NCI-H1417 treated with DMSO at 0.1 percent for 48 hours (cell line): ENCODE measurements at places on chromosomes 6 and 20.

- no peak for DNase-seq
Measured at GRCh38 chr6:137754866-137755265, 112.2 kb upstream of the TNFAIP3 start.

DNA sequence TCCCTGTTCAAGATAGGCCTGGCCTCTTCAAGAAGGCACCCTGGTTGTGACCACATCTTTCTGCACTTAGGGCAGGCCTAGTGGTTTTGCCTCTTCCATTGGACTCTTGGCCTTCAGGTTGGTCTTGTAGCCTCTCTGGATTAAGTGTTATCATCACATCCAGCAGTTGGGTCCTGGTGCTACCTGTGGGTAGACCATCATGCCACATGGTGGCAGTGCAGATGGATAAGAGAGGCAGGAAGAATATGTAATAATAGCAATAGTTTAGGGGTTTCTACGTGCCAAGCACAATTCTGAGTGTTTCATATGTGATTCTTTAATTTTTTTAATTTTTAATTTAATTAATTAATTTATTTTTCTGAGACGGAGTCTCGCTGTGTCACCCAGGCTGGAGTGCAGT lies 28.5 kb upstream of the SNRPB2 start:
- DNase-seq = no peak

DNA sequence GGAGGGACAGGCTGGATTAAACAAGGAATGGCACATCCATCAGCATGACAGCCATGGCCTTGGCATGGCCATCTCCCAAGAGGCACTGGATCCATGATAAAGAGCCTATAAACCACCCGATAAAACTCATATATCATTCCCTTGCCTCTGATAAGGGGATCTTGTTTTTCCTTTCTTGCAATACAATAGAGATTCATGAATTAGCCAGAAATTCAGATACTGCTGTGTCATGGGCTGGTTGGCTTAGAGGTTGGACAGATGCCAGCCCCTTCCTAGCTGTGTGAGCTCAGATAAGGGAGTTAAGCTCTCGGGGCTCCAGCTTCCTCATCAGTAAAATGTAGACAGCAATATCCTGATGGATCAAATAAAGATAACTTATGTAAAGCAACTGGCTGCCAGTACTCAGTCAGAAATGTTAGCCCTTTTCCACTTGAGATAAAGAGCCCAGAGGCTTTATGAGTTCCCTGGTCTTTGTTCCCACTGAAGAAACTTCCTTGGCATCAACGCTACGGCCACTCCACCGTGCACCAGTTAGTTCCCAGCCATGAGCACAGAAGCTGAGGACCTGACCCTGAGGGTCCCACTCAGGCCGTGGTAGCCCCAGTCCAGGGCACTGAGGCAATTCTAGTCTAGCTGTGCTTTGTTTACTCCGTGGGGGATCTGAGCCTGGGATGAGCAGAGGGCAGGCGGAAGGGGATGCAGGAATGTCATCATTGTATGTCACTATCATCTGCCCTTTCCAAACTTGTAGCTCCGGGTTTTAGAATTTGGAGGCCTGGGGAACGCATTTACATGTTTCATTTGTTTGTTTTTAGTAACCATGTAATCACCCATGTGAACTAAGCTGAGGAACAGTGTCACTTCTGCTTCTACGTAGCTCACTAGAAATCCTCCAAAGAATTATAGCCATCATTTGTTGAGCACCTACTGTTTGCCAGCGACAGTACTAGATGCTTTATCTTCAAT lies 67.2 kb upstream of the TBC1D7 start:
- DNase-seq = no peak

DNA sequence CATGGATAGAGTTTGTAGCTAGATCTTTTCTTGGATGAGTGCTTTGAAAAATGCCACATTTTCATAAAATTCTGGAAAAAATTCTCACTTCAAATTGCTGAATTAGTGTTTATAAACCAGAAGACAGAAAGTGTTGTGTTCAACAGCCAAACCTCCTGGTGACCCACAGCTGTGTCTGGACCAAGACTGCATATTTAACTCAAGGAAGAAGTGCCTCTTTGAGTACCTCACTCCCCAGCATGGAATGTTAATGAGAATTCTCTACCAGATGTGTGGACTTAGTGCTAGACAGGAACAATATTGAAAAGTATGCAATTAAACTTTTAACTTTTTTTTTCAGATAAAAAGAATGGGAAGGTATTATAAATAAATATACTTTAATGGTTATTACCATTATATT lies 609.3 kb downstream of the COL12A1 start:
- DNase-seq = no peak

GRCh38 chr6:156729248-156729647 lies 47.9 kb upstream of the ARID1B start:
- no peak for DNase-seq
